ENCODE measurements at places on chromosomes 2 and 18. TPM values are rescaled to one million over a fixed set of nuclear protein-coding genes. Genes with fewer than 3 reads are reported as not detected.

DNA sequence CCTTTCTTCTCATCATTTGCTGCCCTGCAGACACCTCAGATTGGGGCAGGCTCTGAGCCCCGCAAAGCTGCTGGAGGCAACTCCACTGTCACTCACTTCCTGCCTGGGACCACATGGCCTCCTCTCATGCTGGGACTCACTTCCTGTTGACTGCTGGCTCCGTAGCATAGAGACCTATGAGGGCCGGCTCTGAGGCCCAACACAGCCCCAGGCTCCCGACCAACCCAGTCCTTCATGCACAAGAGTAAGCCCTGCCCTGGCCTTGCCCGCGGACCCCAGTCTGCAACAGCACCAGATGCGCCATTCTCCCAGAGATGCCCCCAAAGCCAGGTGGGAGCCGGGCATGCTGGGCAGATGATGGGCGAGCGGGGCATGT lies 55.7 kb downstream of the DNMT3A start:
- no peak overlapping the region for H3K4me3 ChIP-seq
- H3K27ac ChIP-seq, result no peak overlapping the region
- no peaks in the 10 kb centered on the region for H3K4me1 ChIP-seq
- DNase-seq, result no peak
- H3K27me3 ChIP-seq, result no peaks in the 10 kb centered on the region

Gene EIPR1
- 73.0 TPM for total RNA-seq

- no peaks in the 10 kb centered on the region for H3K36me3 ChIP-seq
- no peak overlapping the region for H3K4me3 ChIP-seq
- no peak for DNase-seq
- H3K27ac ChIP-seq, result no peak overlapping the region
Measured at GRCh38 chr18:56377231-56377630, 261.2 kb downstream of the TXNL1 start.

GRCh38 chr2:169684135-169684565 lies 10.1 kb downstream of the CFAP210 start:
- H3K27ac ChIP-seq, result no peak overlapping the region
- DNase-seq, result no peak
- H3K4me3 ChIP-seq, result no peak overlapping the region
- H3K36me3 ChIP-seq, result no peaks in the 10 kb centered on the region

DNA sequence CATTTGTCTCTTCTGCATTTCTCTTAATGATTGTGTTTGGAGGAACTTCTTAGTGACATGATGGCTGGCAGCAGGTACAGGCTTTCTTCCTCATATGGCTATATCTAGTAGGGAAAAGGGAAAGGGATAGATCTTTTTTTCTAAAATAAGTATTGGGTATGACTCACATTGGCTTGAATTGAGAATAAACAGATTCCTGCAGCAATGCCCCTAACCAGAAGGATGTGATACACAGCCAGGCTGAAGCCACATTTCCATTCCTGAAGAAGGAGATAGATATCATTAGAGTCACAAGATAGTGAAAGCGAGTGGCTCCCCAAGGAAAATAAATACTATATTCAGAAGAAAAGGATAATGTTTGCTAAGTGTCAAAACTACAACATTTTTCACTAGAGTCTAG lies 61.1 kb downstream of the VWC2L start:
- H3K27ac ChIP-seq, result no peak overlapping the region
- no peaks in the 10 kb centered on the region for H3K4me1 ChIP-seq
- DNase-seq, result no peak
- H3K4me3 ChIP-seq, result no peak overlapping the region
- no peaks in the 10 kb centered on the region for H3K36me3 ChIP-seq
- H3K27me3 ChIP-seq, result no peaks in the 10 kb centered on the region

DNA sequence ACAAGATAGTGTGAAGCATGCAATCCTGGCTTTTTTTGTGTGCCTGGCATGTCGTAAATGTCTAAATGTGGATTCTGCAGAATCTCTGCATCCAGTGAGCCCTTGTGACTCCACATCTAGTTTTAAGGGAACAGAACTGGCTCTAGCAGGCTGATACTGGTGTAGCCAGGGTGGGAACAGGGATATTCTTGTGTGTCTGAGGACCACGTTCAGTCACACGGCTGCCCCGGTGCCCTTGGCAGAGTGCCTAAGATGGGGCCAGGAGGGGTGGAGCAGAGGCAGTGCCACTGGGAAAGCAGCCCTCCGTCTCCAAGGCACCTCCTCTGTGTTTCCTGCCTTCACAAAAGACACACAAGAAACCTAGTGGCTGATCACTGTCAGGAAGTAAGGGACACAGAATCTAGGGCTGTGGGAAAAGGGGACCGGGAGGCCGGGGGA lies 91.5 kb upstream of the PARD3B start:
- no peaks in the 10 kb centered on the region for H3K36me3 ChIP-seq
- no peak overlapping the region for H3K27ac ChIP-seq
- no peak overlapping the region for H3K4me3 ChIP-seq
- H3K4me1 ChIP-seq, result peaks cover 19% of the 10 kb centered on the region

- H3K27me3 ChIP-seq, result no peaks in the 10 kb centered on the region
- no peak overlapping the region for H3K4me3 ChIP-seq
- H3K36me3 ChIP-seq, result no peaks in the 10 kb centered on the region
- no peak for DNase-seq
- no peaks in the 10 kb centered on the region for H3K4me1 ChIP-seq
- H3K27ac ChIP-seq, result no peak overlapping the region
Measured at GRCh38 chr2:10271946-10272345, 30.8 kb upstream of the HPCAL1 start.

- no peaks in the 10 kb centered on the region for H3K27me3 ChIP-seq
- no peak overlapping the region for H3K27ac ChIP-seq
- no peak overlapping the region for H3K4me3 ChIP-seq
- H3K36me3 ChIP-seq, result no peaks in the 10 kb centered on the region
- DNase-seq, result peak; percentile 75
Measured at GRCh38 chr2:203782262-203782976, 76.0 kb downstream of the CD28 start.

DNA sequence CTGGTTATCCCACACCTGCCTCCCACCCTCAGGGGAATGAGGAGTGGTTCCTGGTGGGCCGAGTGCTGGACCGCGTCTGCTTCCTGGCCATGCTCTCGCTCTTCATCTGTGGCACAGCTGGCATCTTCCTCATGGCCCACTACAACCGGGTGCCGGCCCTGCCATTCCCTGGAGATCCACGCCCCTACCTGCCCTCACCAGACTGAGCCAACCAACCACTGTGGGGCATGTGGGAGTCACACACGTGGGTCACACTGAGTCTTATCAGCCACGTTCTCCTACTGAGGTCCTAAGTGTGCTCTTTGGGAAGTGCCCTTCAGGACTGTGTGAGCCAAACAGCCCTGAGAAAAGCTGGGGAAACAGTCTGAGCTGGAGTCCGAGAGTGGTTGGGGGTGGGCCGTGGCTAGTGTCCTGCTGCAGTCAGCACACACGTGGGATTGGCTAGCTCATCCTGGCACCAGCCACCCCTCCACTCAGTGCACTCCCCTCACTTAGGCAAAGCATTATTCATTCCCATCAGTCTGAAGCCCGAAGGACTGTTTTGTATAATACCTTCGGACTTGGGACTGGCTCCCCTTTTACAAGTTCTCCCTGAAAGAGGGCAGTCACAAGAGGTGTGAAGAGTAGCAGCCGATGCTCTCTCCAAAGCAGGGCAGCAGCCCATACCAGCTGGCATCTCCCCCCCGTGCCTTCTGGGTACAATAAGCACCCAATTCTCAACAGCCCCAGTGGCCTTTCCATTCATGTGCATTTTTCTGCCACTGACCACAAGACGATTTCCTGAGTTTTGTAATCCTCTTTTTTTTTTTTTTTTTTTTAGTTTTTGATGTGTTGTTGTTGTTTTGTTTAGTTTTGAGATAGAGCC lies 4.6 kb downstream of the TIGD1 start:
- H3K27ac ChIP-seq, result no peak overlapping the region
- peaks cover 4% of the 10 kb centered on the region for H3K4me1 ChIP-seq
- no peaks in the 10 kb centered on the region for H3K36me3 ChIP-seq
- no peaks in the 10 kb centered on the region for H3K27me3 ChIP-seq

DNA sequence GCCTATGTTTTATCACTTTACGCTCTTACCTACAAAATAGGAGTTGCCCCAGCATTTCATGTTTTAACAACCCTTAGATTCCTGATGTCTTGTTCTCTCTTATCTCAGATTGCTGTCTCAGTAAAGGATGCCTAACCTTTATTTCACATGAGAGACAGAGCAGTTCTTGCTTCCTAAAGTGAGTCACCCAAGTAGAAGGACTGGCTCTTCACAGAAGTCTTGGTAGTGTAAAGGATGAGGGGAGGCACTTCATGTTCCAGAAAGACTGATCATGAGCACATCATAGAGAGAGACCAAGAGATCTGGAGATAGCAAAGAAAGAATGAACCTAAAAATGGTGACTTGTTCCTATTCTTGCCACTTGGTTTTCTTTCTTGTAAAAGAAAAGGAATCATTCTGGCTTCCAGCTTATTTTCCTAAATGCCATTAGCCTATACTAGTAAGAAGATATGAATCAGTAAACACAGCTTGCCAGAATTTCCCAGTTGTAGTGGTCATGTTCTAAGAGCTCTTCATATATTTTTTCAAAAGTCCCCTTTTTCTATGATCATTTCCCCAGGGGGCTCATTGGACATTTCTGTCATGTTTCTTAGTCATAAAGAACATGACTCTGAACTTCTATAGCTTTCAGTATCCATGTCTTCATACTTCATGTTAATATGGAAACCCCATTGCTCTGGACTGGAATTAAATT lies 54.9 kb downstream of the MAPRE2 start:
- no peaks in the 10 kb centered on the region for H3K36me3 ChIP-seq
- no peak overlapping the region for H3K4me3 ChIP-seq
- no peak for DNase-seq
- no peaks in the 10 kb centered on the region for H3K4me1 ChIP-seq
- H3K27me3 ChIP-seq, result no peaks in the 10 kb centered on the region
- no peak overlapping the region for H3K27ac ChIP-seq

DNA sequence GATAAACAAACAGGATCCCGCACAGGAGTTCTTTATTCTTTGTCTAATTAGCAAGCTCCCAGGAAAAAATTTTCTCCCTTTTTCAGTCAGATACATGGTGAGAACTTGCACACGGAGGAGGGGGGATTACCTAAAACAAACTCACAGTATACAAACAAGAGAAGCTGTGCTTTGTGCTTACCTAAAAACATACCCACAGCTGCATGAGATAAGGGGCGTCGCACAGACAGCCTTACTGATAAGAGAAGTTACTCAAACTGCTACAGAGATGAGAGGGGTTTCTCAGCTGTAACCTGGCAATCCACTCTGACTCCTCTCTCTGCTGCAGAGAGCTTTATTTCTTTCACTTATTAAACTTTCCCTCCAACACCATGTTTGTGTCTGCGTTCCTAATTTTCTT lies 32.9 kb upstream of the ST3GAL5 start:
- no peak for DNase-seq
- H3K27ac ChIP-seq, result no peak overlapping the region
- no peaks in the 10 kb centered on the region for H3K36me3 ChIP-seq
- no peaks in the 10 kb centered on the region for H3K27me3 ChIP-seq
- H3K4me3 ChIP-seq, result no peak overlapping the region

Gene CYBRD1
- total RNA-seq, result 11.1 TPM

DNA sequence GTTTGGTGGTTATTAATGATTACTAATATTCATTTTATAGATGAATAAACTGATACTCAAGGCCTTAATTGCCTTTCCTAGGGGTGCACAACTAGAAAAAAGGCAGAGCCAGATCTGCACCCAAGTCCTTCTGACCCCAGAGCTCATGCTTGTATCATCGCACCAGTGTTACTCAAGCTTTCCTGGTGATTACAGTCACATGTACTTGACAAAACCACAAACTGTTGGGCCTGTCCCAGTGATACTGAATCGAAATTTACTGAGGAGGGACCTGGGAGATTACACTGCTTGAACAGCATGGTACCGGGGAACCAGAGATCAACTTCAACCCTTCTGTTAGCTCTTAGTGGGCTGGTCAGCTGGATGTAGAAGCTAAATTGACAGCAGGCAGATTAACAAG lies 33.7 kb downstream of the FASTKD2 start:
- no peak overlapping the region for H3K27ac ChIP-seq
- H3K4me1 ChIP-seq, result peaks cover 4% of the 10 kb centered on the region
- no peak overlapping the region for H3K4me3 ChIP-seq
- no peak for DNase-seq
